ENCODE measurements at places on chromosomes 12 and 14.

GRCh38 chr12:76360316-76360715 lies 12.1 kb upstream of the BBS10 start:
- no peak for DNase-seq

- DNase-seq = no peak
These were observed 45.2 kb upstream of the BAZ1A start for GRCh38 chr14:34920339-34920738.

GRCh38 chr12:23671881-23672280 lies 277.6 kb downstream of the SOX5 start:
- DNase-seq = no peak

- no peak for DNase-seq
These were observed 206.5 kb upstream of the KRR1 start for GRCh38 chr12:75717902-75718301.

DNA sequence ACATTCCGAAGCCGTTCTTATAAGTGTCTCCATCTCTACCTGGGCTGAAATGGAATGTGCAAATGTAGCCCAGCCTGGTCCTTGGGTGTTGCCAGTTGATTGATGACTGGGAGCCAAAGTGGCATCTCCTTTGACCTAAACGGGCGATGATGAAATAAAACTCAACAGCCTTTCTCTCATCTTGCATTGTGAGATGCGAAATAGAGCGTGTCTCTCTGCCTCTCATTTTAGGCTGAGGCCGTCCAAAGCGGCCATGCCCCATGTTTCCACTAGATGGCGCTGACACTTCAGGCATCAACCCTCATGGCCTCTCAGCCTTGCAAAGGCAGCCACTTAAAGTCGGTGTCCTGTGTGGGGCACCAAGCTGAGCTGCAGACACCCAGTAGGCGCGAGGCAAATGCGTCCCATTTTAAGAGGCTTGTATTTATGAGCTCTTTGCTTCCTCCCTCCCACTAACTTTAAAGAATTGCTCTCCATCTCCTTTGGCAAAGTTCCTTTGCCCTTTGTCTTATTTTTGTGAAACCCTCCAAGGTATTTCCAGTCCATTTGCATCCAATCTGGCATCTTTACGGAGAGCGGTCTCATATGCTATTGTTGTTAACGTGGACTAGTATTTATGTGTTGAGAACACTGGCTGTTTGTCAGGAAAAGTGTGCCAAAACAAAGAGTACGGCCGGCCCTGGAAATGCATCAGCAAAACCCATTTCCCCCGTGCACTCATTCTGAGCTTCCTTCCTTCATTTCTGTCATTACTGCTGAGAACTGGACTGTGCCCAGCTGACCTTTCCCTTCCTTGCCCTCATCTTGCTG lies 25.0 kb downstream of the GPRC5A start:
- DNase-seq = peak; percentile 92

Data from stomach (tissue), 19 donors.